ENCODE measurements at places on chromosomes 13 and 19.

DNA sequence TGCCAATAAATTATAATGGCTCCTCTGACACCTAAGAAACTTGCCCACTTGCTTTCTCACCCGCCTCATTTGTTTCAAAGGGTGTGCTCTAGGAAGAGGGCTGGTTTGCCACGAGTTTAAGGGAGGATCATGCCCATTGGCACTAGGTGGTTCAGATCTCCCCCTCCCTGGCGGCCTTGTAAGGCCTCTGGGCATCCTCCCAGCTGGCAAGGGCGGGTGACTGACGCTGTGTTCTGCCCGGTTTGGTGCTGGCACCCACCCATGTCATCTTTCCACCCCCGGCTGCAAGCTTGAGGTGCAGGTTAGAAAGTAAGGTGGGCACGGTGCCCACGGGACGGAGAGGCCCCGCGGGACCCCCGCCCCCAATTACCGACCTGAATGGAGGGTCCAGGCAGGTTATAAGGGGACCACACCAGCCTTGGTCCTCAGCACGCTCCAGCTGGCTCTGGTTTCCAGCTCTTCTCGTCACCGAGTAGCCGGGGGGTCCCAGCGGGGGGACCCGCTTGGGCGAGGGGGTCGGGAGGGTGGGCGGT is 90.4 kb downstream of the PTPRS start:
- no peak for DNase-seq

DNA sequence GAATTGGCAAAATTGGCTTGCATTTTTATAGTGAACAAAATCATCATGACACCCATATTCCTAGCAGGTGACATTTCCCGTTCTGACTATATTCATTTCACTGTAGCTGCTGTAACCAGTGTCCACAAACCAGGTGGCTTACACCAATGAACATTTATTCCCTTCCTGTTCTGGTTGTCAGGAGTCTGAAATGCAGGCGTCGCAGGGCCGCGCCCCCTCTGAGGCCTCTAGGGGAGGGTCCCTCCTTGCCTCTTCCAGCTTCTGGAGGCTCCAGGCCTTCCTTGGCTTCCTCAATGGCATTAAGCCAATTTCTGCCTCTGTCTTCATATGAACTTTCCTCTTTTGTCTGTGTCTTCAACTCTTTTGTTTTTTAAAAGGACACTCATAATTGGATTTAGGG is 6.5 kb upstream of the RLN3 start:
- no peak for DNase-seq

- DNase-seq = no peak
Observed at GRCh38 chr13:46569456-46569855, 16.5 kb downstream of the LRCH1 start.

DNA sequence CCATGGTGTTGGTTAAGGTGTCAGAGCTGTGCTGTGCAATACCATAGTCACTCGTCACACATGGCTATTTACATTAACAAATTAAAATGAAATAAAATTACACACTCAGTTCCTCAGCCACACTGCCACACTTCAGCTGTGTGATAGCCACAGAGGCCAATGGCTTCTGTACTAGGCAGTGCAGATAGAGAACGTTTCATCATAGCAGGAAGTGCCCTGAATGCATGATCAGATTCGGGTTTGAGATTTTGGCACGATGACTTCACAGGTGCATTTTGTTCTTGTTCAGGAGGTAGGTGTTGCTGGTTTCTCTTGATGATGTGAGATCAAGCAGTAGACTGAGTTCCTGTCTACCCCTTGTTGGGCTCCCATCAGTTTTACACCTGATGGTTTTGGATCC is 6.5 kb downstream of the ARMC6 start:
- no peak for DNase-seq

GRCh38 chr19:53461866-53462265 is 5.7 kb upstream of the ZNF813 start:
- DNase-seq = no peak

- no peak for DNase-seq
Observed at GRCh38 chr19:43486412-43486811, 18.1 kb downstream of the PHLDB3 start.

- no peak for DNase-seq
Observed at GRCh38 chr13:101941095-101941783, 460.6 kb downstream of the FGF14 start.

DNA sequence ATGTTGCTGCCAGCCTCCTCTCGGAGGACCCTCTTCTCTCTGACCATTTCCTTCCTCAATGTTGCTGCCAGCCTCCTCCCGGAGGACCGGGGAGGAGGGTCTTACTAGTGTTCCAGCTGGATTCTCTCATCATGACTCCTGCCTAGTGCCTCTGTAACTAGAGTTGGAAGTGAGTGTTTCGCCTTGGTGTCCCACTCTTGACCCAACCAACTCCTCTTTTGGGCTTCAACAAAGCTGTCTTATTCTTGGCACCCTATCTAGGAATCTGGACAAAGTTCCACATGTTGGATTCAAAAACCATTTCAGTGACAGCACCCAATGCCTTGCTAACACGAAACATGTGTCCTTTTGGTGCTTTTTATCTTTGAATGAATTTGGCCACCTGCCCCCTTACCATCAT is 165.4 kb downstream of the GPC5 start:
- DNase-seq = no peak

DNA sequence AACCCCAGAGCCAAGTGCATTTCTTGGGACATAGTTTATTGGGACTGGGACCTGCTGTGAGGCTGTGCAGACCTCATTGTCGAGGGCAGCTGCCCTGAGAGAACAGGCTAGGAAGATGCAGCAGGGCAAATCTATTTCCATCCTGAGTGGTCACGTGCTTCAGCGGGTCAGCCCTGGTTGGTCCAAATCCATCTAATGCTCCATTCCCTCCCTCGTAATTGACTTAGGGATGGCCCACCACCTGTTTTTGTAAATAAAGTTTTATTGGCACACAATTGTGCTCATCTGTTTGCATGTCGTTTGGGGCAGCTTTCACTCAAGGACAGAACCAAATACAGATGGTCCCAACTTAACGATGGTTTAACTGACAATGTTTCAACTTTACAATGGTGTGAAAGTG is 75.5 kb upstream of the ADGRE5 start:
- DNase-seq = no peak

GRCh38 chr19:13029893-13030292 is 34.6 kb downstream of the NFIX start:
- peak; percentile 37 for DNase-seq

DNA sequence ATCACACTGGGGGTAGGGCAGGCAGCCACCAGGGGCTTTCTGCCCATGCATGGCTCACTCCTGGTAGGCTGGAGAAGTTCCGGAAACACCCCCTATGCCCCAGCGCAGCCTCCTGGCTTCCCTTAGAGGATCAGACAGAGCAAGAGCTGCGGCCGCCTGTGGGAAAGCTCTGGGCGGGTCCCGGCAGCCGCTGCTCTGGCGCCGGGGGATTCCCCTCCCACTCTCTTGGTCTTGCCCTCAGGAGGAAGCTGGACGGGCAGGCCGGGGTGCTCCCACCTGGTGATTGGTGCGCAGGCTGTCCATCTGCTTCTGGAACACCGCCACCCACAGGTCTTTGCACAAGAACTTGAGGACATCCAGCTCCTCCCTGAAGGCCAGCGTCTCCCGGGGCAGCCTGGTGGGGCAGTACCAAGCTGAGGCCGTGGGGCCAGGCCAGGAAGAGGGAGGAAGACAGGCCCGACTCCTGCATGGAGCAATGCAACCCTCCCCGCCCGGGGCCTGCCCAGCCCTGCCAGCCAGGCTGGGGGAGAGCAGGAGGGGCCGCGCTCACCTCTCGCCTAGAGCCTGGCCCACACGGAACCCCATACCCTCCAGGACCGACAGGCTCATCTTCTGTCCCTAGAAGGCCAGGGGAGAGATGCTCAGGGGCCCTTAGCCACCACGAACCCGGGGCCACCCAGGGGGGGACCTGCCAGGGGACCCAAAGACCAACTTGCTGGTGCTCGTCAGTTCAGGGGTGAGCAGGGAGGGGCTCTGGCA is 4.0 kb upstream of the NKPD1 start:
- peak; percentile 92 for DNase-seq

DNA sequence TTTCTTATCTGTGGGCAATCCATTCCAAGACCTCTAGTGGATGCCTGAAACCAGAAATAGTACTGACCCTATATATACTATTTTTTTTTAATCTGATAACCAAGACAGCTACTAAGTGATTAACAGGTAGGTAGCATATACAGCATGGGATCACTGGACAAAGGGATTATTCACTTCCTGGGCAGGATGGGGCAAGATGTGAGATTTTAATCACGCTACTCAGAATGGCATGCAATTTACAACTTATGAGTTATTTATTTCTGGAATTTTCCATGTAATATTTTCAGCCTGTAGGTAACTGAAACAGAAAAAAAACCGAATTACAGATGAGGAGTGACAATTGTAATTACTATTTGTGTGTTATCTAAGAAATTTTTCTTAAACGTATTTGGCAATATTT is 41.2 kb downstream of the ZIC2 start:
- no peak for DNase-seq

- no peak for DNase-seq
Observed at GRCh38 chr13:110698689-110699088, 7.2 kb downstream of the CARS2 start.

GRCh38 chr13:44432650-44433049 is 59.0 kb downstream of the SERP2 start:
- no peak for DNase-seq

DNA sequence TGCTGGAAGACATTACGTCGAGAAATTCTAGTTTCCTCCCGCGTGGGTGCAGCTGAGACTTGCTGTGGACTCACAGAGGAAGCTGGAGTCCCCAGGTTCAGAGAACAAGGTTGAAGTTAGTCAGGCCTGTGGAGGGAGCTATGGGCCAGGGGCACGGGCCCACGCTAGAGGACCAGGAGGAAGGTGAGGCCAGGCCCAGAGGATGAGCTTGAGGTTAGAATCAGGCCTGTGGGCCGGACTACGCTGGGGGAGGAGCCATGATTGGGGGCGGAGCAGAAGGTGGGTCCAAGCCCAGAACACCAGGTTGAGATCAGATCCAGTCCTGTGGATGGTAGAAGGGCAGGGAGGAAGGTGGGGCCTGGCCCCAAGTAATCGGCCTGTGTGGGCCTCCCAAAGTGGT is 32.6 kb downstream of the ZNF846 start:
- DNase-seq = no peak

DNA sequence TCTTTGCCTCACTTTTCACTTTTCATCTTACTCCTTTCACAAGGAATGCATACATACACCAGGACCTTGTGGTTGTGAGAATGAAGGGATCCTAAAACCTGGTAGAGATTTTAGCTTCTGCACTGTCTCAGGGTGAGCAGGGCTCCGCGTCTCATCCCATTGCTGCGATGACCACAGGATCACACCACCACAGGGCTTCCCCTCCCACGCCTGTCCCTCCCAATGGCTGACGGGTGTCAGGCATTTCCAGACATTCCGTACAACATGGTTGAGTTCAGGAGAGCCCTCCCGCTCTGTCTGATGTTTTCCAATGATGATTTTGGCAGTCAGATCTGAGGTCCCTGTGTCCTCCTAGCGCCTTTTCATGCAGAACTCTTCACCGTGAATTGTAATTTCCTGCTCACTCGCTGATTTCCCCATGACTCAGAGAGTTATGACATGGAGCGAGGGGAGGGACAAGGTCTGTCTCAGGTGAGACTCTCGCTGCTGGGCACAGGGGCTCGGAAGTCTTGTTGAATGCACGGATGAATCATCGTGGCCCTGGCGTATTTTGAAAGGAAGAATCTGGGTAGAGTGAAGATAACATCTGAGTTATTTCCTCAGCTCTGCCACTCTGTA is 102.8 kb downstream of the TEX29 start:
- DNase-seq = no peak

DNA sequence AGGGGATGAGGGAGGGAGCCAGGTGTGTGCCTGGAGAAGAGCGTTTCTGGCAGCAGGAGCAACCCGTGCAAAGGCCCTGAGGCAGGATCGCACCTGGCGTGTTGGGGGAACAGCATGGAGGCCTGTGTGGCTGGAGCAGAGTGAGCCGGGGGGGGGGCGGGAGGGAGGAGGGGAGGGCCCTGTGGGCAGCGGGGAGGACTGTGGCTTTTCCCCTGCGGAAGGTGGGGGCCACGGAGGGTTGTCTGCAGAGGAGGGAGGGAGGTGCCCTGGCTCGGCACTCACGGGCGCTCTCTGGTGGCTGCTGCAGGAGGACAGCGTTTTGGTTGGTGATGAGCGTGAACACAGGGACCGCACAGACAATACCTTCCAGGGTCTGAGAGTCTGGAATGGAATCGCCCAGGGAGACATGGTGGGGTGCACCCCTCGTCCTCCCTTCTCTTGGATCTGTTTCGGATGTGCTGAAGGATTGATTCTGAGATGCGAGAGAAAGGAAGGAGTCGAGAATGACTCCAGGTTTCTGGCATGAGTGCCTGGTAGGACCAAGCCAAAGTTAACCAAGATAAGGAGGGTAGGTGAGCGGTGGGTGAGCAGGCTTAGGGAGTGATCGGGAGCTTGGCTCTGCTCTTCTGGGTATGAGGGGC is 6.5 kb downstream of the RAB11B start:
- DNase-seq = peak; percentile 83

DNA sequence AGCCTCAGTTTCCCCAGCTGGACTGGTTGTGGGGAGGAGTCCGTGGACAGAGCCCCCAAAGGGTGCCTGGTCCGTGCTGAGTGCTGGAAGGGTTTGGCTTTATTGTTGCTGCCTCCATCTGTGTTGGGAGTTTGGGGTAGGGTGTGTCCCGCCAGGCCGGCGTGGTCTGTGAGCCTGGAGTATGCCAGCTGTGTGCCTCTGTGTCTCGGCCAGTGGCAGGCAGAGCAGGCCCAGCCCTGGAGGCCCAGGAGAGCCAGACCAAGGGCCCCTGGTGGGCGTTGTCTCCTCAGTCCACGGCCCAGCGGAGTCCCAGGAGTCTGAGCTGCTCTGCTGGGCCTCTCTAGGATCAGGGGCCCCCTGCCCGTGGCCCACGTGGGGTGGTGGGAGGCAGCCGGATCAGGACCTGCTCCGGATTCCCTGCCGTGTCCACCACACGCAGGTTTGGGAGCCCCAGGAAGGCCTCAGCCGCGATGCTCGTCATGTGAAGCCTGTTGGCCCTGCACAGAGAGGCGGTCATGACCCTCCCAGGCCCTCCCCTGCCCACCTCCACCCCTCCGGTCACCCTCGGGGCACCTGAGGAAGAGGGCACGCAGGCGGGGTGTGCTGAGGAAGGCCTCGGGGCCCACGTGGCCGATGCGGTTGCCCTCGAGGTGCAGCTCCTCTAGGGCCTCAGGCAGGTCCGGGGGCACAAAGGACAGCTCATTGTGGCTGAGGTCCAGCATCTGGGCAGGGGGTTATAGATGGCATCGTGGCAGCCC is 6.6 kb downstream of the PODNL1 start:
- DNase-seq = no peak

GRCh38 chr13:29594303-29594709 is 1.2 kb downstream of the SLC7A1 start:
- peak; percentile 51 for DNase-seq

DNA sequence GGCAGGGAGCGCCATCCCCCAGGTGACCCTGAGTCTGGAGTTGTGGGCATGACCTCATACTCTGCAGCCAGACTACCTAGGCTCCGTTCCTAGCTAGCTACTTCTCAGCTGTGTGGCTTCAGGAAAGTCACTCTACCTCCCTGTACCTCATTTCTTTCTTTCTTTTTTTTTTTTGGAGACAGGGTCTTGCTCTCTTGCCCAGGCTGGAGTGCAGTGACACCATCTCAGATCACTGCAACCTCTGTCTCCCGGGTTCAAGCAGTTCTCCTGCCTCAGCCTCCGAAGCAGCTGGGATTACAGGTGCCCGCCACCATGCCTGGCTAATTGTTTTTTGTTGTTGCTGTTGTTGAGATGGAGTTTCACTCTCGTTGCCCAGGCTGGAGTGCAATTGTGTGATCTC is 15.0 kb downstream of the PLIN3 start:
- no peak for DNase-seq
